ENCODE measurements at places on chromosomes 7 and 10.

- DNase-seq = no peak
These were observed 86.5 kb upstream of the KDM7A start for GRCh38 chr7:140263277-140263676.

DNA sequence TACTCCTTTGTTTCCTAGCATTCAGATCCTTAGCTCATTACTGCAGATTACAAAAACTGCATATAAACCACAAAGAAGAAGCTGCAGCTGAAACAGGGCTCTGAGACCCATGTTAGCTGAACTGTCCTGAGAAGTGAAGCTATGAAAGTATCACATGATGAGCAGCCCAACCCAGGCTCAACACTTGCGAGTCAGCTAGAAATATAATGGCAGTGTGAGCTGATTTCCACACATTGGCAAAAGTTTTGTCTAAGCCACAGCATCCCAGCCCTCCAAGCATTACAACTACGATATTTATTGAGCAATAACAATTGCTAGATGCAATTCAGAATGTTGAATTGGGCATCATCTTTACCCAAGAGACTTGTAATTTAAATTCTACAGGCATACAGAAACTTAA is 34.5 kb upstream of the SKAP2 start:
- no peak for DNase-seq

DNA sequence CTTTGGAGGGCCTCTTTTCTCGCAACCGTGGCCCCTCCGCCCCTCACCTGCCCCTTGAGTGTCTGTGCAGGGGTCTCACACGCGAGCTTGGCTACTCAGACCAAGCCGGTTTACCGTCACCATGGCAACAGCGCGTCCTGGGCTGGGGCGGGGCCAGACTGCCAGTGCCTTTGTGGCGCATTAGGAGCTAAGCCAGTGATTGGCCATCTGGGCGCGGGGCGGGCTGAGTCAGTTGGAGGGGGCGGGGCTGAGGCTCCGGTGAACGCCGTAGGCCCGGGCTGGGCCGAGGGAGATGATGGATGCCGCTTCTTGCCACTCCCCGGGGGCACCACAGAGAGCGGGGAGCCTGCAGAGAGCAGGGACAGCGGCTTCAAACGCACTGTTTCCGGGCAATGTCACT is 48.7 kb upstream of the FXYD4 start:
- peak; percentile 67 for DNase-seq

DNA sequence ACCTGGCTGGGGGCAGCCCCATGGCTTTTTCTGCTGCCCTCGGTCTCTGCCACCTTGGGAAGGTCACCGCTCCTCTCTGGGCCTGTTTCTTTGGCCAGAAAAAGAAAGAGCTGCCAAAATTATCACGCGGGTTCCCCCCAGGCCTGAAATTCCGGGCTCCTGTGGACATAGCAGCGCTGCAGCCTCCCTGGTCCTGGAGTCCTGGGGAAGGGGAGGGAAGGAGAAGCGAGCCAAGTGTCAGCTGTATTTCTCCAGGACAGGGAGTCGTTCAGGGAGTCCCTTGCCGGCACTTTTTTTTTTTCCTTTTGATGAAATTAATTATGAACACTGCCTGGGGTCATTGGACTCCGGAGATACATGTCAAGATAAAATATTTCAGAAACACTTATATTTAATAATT is 152.3 kb upstream of the GPR26 start:
- DNase-seq = no peak

GRCh38 chr10:69337296-69338132 is 59.2 kb downstream of the HK1 start:
- DNase-seq = no peak

DNA sequence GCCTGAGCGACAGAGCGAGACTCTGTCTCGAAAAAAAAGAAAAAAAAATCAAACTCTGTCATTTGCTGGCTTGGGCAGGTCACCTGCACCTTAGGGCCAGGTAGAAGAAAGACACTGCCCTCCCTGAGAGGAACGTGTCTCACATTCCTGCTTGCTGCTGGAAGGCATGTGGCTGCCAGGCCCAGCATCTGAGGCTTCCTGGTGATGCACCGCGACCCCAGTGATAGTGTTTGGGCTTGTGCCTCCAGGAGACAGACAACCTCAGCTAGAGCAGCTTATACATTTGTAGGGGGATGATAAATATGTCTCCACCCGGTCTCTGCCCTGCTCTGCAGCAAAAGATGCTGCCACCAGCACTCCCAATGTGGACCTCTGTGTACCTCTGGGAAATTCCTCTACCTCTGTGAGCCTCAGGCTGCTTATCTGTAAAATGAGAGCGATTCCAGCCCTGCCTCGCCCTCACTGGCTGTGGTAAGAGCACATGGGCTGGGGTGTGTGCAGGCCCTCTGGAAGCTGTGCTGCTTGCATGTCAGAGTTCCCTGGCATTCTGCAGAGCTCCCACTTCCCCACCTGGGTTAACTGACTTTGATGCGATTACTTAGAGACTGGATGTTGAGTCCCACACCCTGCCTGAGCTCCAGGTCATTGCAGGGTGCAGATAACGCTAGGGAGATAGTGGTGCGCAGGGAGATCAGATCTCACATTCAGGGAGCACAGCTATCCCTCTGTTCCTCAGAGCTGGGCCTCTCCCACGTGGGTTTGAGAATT is 19.9 kb downstream of the SLC29A3 start:
- no peak for DNase-seq

- DNase-seq = no peak
These were observed 237.8 kb downstream of the MAD1L1 start for GRCh38 chr7:1994931-1995330.

DNA sequence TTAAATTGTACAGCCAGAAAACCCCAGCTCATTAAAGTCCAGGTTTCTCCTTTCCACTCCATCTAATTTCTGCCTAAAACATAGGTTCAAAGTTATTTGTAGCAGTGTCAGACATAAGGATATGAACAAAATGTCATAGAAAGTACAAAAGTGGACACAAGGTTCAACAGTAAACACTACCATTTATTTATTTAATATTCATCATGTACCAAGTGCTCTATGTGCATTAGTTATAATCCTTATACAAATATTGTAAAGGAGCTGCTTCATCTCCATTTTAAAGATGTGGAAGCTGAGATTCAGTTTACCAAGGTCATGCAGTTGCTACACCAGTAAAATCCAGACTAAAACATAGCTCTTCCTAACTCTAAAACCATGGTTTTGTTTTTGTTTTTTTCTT is 52.0 kb upstream of the CDK1 start:
- DNase-seq = no peak

DNA sequence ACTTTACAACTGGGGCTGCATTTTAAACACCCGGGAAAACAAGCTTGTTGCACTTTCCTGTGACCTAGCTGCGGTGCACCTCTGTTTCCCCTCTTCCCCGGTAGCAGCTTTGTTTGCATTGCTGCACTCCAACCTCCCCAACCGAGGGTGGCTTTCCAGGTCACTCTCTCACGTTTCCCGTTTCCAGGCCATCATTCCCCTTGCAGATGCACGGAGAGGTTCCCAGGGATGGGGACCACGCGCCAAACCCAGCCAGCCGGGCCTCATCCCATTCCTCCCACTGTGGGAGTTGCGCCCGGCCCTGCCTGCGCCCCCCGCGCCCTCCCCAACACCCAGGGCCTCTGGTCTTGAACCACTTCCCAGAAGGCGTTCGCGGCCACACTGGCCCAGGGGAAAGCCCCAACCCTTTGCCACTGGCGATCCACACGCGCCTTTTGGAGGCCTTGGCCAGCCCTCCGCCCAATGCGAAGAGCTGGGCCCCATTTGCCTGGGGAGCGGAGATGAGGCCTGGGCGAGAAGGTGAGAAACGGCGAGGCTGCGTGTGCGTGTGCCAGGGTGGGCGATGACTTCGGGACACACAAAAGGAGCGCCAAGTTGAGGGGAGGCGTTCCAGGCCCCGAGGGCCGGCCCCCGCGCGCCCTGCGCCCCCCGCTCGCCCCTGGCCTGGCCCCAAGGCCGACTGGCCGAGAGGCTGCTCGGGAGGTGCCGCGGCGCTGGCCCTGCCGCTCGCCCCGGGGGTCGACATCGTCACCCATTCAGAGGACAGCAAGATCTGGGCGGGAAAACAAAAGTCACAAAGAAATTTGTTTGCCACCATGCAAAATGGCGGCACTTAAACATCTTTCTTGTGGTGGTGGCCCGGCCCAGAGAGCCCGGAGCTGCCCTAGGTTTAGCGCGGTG is 15.9 kb downstream of the SKIDA1 start:
- no peak for DNase-seq

GRCh38 chr10:99369551-99369950 is 40.4 kb downstream of the CNNM1 start:
- no peak for DNase-seq

GRCh38 chr7:30349170-30349569 is 64.8 kb downstream of the ZNRF2 start:
- no peak for DNase-seq

DNA sequence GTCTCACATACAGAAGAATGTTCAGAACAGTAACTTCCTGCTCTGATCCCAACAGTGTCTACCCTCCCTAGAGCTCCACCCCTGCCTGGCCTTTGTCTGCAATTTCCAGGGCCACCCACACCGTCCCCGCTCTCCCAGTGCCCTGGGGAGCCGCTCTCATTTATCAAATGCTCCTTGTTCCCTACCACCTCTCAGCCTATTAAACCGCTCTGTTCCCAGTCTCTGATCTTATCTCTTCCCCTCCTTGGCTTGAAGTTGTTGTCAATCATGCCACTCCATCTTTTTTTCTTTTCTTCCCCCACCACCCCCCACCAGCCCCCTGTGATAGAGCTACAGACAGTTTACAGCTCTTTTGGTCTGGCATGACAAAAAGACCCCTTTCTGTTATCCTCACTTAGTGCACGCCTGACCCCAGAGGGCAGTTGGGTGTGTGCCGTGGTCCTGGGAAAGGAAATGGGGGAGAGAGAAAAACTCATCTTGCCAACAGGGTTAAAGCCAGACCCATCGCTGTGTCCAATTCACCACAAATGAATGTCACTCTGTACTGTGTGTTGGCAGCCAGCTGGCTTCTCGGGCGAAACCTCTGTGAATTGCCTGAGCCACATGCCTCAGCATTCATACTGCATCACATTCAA is 28.8 kb upstream of the HECTD2 start:
- no peak for DNase-seq

DNA sequence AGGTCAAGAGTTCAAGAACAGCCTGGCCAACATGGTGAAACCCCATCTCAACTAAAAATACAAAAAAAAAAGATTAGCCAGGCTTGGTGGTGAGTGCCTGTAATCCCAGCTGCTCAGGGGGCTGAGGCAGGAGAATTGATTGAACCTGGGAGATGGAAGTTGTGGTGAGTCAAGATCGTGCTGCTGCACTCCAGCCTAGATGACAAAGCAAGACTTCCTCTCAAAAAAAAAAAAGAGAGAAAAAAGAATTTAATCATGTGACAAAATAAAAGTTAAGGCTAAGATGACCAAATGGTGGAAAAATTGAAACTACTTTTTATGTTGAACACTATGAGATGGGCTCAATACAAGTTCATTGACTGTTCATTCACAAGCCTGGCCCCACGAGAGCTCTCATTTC is 141.1 kb upstream of the WDR11 start:
- no peak for DNase-seq

DNA sequence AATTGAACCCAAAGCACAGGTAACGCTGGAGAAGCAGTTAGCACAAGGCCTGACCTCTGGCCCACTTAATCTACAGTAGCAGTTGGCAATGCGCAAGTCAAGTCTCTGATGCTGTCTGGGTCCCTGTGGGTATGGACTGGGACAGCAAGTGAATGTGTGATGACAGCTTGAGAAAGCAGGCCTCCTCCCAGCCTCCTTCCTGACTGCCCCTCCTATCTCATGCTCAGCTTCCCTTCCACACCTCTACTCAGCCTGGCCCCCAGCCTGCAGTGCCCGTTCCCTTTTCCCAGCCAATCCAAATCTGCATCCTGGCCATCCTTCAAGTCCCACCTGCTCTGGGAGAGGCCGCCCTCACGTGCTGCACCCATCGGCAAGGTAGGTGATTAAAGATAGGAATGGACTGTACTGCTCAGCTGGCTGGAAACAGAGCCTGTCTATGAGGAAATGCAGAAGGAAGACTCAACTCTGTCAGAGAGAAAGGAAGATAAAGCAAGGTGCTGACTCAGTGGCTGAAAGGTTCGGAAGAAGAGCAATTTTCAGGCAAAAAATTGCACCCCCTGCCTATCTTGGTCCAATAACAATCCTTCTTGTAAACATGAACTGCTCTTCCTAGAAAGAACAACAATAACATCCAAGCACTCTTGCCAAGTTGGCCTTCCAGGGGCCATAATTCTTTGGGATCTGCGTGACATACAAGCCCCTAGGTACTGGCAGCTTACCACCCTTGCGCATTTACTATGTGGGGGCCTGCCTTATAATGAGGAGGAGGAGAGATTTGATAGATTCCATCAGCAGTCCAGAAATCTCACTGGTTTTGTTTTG is 16.6 kb upstream of the FGFR2 start:
- DNase-seq = no peak

GRCh38 chr7:8590791-8591190 is 157.4 kb downstream of the NXPH1 start:
- DNase-seq = no peak

- DNase-seq = no peak
These were observed 239.7 kb upstream of the INHBA start for GRCh38 chr7:41942468-41943093.

GRCh38 chr10:130963786-130964522 is 347.6 kb downstream of the TCERG1L start:
- no peak for DNase-seq

- no peak for DNase-seq
These were observed 124.2 kb downstream of the PLPP4 start for GRCh38 chr10:120580918-120581895.

- no peak for DNase-seq
These were observed 171.9 kb downstream of the SRPK2 start for GRCh38 chr7:105216786-105217185.

- DNase-seq = no peak
These were observed 573.4 kb downstream of the ETV1 start for GRCh38 chr7:13416071-13416470.

DNA sequence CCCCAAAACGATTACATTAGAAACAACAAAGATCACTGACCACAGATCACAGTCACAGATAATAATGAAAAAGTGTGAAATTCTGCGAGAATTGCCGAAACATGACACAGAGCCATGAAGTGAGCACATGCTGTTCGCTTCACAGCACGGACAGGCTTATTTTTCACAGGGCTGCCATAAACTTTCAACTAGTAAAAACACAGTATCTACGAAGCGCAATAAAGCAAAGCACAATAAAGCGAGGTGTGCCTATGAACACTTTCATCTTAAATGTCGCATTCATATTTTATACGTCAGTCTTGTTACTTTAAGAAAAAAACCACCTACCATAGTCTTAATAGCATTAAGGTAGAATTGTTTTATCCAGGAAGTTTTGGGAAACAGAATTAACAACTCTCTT is 51.5 kb downstream of the ESYT2 start:
- DNase-seq = no peak

- no peak for DNase-seq
These were observed 76.1 kb upstream of the HDAC9 start for GRCh38 chr7:18419456-18419855.

DNA sequence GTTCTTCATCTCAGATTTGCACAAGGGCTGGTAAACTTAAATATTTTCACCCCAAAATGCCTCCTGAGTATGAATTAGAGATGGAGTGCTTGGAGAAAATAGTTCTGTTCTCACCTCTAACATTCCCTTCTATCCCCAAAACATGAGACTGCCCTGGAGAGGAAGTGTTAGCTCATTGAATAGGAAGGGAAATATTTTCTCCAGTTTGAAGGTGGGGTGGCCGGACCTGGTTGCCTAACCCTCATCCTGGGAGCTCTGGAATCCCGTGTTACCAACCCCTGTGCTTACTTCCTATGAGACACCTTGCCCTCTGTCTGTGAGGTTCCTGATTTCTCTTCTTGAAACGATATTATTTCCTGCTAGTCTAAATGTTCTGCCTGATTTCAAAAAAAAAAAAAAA is 779 bp downstream of the IFIT2 start:
- DNase-seq = no peak

GRCh38 chr10:77179015-77179695 is 458.5 kb downstream of the KCNMA1 start:
- no peak for DNase-seq

GRCh38 chr10:102812231-102812876 is 24.9 kb downstream of the CYP17A1 start:
- DNase-seq = no peak

Data from stimulated activated CD8-positive, alpha-beta memory T cell treated with anti-CD3 and anti-CD28 coated beads, Interleukin-2, amount 100 ng/mL, for 48 hours (primary cell).